ENCODE measurements at places on chromosomes 6 and 20.

- DNase-seq = no peak
Observed at GRCh38 chr6:151512481-151512880, 18.7 kb downstream of the CCDC170 start.

DNA sequence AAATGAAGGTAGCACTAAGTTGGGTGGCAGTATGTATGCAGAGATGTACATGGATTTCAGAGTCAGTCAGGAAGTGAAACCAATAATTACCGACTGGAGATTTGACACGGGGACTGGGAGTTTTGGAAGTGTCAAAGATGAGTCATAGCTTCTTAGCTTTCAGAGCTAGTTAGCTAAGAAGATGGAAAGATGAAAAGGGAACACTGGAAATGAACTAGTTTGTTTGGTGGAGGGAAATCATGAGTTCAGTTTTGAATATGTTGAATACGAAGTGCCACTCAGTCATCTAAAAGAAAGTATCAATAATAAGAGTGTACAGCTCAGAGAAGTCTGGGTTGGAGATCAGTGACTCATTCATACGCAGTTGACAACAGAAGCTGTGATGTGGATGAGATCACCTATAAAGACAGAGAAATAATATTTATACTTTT lies 7.5 kb downstream of the ESF1 start:
- DNase-seq = no peak

GRCh38 chr6:139376017-139376330 lies 1.5 kb upstream of the CITED2 start:
- DNase-seq = no peak

- DNase-seq = peak; percentile 66
Observed at GRCh38 chr6:169723200-169723909, 945 bp downstream of the PHF10 start.

- no peak for DNase-seq
Observed at GRCh38 chr6:41470029-41470330, 76.2 kb upstream of the FOXP4 start.

DNA sequence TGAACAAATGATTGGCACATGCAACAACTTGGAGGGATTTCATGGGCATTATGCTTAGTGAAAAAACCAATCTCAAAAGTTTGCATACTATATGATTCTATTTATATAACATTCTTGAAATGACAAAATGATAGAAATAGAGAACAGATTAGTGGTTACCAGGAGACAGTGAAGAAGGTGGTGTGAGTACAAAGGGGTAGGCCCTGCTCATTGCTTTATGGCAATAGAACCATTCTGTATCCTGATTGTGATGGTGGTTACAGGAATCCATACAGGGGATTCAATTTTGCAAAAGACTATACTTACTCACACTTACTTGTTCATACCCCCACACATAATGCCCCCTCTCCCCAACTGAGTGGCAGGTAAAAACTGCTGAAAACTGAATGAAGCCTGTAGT lies 30.2 kb upstream of the LAMA4 start:
- DNase-seq = no peak

- DNase-seq = no peak
Observed at GRCh38 chr6:32642720-32643106, 5.5 kb downstream of the HLA-DQA1 start.

DNA sequence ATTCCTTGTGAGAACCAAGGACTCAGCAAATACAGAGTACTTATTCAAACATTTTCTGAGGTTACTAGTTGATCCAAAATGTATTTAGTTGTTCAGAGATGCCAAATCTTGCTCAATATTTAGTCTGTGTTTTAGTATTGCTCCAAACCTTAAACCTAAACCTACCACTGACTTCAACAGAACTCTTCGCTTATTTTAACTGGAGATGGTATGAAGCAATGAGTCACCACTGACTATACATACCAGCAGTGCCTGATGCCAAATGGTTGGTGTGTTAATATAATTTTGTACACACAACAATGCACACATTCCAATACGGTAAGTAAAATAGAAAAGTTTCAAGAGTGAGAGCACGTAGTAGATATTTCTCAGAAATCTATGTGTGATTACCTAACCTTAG lies 1.9 kb upstream of the SPTLC3 start:
- DNase-seq = no peak

GRCh38 chr20:51688600-51689244 lies 79.5 kb downstream of the ATP9A start:
- no peak for DNase-seq
